Muscle of arm (tissue), 14 donors: ENCODE measurements at places on chromosomes 7 and 10.

DNA sequence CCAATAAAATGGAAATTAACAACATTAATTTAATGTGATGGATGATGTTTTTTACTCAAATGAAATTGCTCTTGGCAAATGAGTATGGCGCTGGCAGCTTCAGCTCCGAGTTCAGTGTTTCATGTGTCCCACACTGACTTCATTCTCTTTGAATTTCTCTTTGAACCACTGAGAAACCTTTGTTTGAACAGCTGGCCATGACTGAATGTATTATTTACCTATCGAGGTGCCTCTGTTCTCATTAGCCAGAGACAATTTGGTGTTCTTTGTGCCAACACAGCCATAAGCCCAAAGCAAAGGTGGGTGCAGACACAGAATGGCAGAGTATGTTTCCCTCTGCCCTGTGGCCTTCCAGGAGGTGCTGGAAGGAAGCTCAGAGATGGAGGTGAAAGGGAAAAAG is 42.1 kb downstream of the TMEM178B start:
- DNase-seq: no peak

- no peak for DNase-seq
Measured at GRCh38 chr7:107783648-107784047, 19.4 kb downstream of the SLC26A3 start.

DNA sequence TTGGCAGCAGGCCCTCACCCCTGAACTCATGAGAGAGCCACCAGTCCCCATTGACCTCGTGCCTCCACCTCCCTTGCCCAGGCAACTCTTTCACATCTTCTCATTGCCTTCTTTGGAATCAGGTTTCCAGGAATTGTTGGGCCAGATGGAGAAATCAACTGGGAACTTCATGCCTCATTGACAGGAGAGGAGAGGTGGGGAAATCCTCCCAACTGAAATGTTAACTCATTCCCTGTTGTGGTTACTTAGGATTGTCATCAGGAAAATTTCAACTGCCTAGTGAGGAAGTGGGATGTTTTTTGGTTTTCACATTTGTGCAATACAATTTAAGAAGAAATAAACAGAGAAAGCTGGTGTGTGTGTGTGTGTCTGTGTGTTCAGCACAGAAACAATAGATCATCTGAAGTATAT is 106.6 kb upstream of the INHBA start:
- DNase-seq: no peak

GRCh38 chr10:72426986-72427385 is 72.3 kb upstream of the DNAJB12 start:
- peak; percentile 50 for DNase-seq

GRCh38 chr7:152866791-152867501 is 107.4 kb downstream of the ACTR3B start:
- no peak for DNase-seq

DNA sequence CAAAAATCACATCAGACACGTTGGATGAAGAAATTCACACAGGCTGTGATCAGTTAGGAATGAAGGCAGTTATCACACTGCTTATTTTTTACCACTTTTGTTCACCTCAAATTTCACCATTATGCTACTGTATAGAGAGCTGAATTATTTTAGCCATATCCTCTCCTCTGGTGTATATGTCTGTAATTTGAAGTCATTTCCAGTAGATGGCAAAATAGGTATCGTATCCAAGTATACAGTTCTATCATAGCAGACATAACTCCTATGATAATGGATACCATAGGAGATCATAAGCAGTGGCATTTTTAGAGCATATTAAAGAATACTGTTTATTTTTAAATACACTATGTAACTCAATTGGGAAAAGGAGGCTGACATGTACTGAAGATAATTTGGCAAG is 909.7 kb downstream of the DNAJB9 start:
- no peak for DNase-seq

DNA sequence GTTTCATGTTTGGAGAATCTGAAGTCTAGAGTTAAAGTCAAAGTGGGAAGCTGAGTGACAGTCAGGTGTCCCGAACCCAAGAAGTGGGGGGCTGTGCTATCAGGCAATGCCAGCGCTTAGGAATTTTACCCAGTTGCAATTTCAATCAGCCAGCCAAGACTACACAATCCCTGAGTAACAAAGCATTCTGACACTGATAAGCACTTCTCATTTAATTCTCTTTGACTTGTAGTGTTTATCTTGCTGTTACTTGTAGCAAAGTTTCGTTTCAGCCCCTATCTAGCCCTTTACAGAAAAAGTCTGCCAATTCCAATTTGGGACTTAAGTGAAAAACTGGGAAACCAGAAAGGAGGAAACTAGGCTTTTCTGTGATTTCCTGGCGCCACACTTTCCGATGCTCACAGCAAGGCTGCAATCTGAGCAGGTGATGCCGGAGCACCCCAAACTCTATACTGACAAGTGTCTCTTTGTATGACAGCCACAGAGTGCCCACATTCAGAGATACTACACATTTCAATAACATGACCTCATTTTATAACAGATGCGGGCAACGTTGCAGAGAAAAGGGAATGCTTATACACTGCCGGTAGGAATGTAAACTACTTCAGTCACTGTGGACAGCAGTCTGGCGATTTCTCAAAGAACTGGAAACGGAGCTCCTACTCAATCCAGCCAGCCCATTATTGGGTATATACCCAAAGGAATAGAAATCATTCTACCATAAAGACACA is 61.0 kb downstream of the ITIH5 start:
- no peak for DNase-seq

DNA sequence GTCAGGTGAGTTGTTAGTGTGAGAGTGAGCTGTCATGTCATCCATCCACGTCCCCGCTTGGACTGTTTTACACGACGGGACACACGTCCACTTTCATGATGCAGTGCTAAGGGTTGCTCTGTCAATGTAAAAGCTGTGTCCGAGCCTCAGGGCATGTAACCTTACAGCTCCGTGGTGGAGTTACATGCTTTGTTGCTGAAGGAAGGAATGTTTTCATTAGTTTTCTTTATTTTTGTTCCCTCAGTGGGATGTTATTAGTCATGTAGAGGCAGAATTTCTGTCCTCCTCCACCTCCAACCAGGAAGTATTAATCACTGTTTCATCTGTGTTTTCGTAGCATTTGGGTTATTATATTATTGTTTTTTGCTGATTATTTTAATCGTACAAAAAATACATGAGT is 88.6 kb downstream of the NRG3 start:
- no peak for DNase-seq

DNA sequence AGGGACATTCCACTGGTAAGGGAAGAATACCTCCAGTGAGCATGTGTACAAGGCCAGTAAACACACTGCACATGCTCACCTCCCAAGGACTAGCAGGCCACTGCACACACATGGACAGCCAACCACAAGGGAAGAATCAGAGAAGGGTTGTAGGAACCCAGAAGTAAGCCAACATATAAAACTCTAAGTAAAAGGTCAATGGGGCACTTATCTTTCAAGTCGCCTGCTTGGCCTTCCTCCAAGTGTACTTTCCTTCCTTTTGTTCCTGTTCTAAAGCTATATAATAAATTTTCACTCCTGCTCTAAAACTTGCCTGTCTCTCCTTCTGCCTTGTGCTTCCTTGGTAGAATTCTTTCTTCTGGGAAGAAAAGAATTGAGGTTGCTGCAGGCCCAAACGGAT is 33.0 kb downstream of the ORC5 start:
- DNase-seq: no peak

DNA sequence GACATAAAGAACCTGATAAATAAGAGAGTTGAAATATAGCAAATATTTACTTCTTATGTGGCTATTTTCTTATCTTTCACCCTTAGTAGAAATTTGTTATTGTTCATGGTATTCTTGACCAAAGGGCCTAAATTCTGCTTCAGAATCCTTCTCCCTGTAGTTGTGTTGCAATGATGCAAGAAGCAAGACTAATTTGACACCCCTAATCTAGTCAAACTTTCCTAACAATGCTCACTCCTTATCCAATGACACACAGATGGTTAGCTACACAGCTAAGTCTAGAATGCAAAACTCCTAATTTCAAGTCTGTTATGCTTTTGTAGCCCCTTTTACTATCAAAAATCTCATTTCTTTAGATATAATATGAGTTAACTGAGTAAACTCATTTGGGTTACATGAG is 56.1 kb downstream of the TWIST1 start:
- DNase-seq: no peak

- DNase-seq: peak; percentile 52
Measured at GRCh38 chr7:138981332-138982203, at the start of gene KIAA1549. KIAA1549 (minus strand) TSS chr7:138981389; CDS start chr7:138981269, 120 bp downstream.

- no peak for DNase-seq
Measured at GRCh38 chr10:58331646-58332045, 3.2 kb upstream of the UBE2D1 start.

- DNase-seq: no peak
Measured at GRCh38 chr10:15387021-15387420, 15.9 kb upstream of the FAM171A1 start.

DNA sequence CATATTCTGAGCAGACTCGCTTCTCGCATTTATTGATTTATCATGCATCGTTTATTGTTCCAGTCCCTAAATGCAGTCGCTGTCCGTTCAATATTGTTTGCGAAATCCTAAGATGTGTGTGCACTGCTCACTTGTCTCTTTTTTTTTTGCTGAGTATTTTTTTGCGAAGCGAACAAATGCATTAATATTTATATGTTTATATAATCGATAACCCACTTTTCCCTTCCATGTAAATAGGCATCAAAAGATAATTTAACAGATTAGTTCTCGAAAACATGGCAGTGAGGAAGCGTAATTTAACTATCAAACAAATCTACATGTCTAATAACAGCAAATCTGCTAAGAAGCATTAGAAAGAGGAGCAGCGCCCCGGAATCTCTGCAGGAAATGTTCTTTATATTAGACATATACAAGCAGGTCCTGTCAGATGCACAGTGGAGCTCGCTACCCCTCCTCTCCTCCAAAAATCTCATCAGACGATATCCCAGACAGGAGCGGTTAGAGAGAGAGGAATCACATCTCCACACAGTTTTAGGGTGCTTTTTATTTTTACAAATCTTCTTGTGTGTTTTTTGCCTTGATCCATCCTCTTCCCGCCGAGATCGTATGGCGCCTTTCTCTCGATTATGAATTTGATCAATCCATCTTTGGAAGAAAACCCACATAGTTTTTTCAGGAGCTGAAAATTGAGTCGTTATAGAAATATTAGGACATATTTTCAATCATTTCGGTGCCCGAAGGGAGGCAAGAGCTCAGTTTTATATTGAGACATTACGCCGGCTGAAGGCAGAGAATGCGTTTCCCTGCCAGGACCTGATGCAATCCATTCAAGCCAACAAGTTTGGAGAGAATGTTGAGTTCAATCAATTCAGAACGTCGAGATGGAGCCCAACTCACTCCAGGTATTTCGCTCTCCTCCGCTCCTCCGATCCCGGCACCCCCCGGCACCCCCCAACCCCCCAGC is at the start of gene ARID5B:
ARID5B (plus strand) TSS at position 871 of the 964 bp plus-strand sequence; CDS start at position 882, 11 bp downstream.
- peak; percentile 85 for DNase-seq

GRCh38 chr10:101752241-101752640 is 23.7 kb downstream of the FGF8 start:
- DNase-seq: no peak

DNA sequence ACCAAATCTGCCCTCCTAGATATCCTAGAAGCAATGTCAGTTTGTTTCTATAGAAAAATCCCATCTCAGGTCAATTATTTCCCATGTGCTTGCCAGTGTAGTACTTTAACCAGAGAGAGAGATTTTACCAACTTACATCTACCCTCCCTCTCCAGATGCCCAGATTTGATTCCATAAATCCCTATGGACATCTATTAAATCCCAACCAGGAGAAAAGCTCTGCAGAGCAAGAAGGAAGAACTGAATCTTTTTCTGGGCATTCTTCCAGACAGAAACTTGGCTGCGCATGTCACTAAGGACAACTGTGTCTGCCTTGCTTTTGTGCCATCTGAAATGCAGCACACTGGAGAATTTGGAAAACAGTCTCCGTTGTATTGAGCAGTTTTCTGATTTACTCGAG is 597.6 kb downstream of the SORCS1 start:
- no peak for DNase-seq

GRCh38 chr10:33112831-33113455 is 154.9 kb upstream of the ITGB1 start:
- DNase-seq: peak; percentile 29

DNA sequence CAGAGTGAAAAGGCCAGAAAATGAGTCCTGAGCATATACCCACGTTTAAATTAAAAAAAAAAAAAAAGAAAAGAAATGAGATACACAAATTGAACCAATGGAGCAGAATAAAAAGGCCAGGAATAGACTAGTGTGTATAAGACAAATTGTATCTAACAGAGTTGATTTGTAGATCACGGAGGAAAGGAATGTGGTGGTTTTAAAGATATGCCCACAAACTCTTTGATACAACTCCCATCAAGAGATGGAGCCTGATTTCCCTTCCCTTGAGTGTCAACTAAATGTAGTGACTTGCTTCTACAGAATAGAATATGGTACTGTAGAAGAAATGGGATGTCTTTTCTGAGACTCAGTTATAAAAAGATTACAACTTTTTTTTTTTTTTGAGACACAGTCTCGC is 10.4 kb downstream of the SYPL1 start:
- no peak for DNase-seq

GRCh38 chr7:23299770-23300300 is 696 bp downstream of the MALSU1 start:
- no peak for DNase-seq

GRCh38 chr10:8691498-8692017 is 637.1 kb downstream of the GATA3 start:
- DNase-seq: no peak

DNA sequence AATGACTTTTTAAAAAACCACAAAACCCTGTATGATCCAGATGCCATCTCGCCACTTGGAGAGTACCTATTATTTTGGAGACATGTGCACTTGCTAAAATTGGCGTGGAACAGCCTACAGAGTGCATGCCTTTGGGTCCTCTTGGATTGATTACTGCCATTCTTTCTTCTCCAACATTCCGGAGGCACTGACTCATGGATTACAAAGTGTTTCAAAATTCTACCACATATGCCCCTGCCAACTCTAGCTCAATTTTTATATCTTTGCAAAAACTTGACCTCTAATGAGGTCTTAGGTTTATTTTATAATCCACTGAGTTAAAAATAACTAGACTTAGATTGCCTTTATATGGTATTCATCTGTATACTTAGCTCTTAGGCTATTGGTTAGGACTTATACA is 55.8 kb upstream of the KIF5B start:
- no peak for DNase-seq

DNA sequence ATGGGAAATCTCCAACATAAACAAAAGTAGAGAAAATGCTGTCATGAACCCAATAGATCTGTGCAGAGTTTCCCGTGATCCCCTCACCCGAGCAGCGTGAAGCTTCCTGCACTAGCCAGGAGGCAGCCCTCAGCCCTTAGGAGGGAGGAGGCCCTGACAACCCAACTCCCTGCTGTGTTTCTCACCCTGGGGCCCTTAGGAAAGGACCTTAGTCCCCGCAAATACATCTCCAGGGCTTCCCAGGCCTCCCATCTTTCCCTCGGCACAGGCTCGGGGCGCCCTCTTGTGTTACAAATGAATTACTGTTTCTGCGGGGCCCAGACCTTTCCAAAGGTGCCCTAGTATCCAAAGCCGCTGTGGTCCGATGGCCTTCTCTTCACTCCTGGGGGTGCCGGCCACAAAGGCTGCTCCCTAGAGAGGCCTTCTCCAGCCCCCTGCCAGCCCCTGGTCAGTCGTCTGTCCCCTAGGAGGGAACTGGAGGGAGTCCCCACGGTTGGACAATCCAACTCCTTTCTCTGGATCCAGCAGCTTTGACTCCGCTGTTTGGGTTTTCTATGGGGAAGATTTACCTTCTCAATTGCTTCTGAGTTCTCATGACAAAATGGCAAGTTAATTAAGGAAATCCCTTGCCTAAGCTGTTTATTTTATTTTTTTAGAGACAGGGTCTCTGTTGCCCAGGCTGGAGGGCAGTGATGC is 49.9 kb upstream of the SH2B2 start:
- peak; percentile 54 for DNase-seq
